ENCODE measurements at places on chromosomes 2 and 18.

DNA sequence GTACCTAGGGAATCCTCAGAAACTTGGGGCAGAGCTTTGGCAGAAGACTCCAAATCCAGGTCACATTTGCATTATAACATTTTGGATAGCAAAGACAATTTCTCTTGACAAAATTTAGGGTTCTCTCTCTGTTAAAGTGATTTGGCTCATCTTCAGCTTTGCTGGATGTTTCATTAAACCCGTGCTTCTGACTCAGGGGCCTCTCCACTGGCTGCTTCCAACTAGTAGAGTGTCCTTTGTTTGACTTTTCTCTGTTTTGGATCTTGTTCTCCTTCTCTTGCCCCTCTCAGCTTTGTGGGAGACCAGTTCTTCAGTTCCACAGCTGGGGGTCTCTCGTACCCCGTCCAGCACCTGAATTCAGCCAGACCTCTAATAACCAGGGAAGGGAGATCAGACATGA, 145.6 kb downstream of the PLCL1 start:
- no peak for DNase-seq

DNA sequence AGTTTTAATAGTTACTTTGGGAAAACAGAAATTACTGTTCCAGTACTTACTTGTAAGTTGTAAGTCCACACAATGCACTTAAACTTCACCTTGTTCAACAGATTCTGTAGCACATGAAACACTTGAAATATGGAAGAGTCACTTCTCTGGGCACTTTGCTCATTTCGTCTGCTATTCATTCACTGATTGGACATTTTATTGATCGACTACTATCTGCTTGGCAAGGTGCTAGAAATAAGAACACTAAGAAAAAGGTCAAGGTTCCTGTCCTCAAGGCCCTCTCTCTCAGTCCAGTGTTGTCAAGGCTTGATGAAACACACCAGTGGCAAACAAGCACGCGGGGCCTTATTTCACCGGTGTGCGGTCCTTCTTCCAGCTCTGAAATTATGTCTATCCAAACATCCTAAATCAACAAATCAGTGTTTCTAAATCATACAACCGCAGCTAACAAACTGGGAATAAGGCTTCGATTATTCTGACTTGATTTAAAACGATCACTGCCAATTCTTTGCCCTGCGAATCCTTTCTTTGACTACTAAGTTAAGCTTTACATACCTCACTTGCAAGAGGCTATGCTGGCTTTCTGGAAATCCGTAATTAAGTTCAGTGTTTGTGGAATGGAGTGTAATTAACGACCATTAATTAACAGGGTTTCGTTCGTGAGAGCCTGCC, 780 bp upstream of the ITGAV start:
- DNase-seq: no peak

DNA sequence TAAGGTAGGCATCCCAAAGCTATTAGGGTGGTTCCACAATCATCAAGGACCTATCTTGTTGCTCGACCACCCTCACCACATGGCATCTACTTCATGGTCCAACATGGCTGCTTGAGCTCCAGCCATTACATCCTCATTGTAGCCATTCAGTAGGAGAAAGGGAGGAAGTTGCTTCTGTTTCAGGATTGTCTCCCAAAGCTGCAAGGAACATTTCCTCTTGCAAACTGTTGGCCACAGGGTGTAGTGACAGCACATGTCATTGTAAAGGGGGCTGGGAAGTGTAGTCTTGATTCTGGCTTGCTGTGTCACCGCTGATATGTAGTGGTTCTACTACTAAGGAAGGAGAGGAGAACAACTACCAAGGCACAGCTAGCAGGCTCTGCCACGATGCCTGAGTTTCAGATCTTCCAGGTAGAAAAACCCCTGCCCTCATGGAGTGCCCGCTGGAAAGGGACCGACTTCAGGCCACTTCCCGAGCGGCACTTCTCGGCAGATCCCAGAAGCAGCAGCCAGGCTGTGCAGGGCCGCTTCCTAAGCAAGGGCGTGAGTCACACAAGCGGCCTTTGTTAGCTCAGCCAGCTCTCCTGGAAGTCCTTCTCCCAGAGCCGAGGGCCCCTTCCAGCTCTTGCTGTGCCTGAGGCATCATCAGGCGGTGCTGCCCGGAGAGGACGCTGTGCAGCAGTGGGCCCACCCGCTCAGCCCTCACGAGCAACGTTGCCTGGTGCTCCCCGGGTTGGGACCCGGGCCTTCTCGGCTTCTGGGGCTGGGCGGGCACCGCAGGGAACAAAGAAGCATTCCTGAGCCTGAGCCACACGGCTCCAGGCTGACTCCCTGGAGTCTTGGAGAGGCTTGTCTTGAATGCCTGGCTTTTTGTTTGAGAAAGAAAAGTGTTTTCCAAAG, 58.2 kb downstream of the HS6ST1 start:
- DNase-seq: no peak

- DNase-seq: no peak
Observed at GRCh38 chr2:17317439-17317976, 200.7 kb downstream of the RAD51AP2 start.

DNA sequence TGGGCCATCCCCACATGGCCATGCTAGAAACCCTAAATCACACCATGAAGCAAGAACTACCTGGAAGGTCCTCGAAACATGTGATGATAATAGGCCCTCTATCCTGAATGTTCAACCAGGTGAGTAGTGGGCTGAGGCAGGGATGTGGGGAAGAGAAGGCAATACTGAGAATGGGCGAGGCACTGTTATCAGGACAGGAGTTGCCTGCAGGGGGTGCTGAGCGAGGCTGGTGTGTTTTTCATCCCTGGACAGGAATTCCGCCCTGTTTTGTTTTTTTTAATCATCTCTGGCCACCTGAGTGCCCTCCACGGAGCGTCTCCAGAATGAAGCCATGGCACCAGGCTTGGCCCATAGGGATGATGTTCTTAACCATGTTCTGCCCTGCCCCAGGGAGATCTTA, 103.0 kb upstream of the SOX11 start:
- DNase-seq: no peak

DNA sequence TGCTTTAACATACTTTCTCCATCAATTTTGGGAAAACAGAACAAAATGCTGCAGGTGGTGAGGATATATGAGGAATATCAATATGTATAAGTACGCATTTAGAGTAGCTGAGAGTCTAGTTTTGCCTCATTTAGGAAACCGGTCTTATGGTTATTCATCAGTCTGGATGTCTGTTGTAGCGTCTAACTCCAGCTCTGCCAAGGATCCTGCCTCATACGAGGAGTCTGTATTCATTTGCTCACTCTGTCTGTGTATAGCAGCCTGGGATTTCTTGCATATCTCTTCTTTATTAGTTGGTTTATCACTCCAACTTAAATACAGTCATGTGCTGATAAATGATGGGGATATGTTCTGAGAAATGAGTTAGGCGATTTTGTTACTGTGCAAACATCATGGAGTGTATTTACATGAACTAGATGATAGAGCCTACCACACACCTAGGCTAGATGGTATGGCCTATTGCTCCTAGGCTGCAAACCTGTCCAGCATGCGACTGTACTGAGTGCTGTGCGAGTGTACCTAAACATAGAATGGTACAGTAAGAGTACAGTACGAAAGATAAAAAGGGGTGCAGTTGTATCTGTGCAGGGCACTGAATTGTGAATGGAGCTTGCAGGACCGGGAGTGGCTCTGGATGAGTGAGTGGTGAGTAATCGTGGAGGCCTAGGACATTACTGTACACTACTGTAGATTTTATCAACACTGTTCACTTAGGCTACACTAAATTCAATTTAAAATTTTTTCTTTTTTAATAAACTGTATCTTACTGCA, 148.1 kb downstream of the ZNF407 start:
- DNase-seq: no peak

GRCh38 chr2:61117534-61117933, 44.5 kb upstream of the C2orf74 start:
- DNase-seq: no peak

GRCh38 chr18:75377258-75377657, 50.2 kb downstream of the SMIM21 start:
- no peak for DNase-seq

- no peak for DNase-seq
Observed at GRCh38 chr2:71849607-71850305, 297.9 kb downstream of the CYP26B1 start.

DNA sequence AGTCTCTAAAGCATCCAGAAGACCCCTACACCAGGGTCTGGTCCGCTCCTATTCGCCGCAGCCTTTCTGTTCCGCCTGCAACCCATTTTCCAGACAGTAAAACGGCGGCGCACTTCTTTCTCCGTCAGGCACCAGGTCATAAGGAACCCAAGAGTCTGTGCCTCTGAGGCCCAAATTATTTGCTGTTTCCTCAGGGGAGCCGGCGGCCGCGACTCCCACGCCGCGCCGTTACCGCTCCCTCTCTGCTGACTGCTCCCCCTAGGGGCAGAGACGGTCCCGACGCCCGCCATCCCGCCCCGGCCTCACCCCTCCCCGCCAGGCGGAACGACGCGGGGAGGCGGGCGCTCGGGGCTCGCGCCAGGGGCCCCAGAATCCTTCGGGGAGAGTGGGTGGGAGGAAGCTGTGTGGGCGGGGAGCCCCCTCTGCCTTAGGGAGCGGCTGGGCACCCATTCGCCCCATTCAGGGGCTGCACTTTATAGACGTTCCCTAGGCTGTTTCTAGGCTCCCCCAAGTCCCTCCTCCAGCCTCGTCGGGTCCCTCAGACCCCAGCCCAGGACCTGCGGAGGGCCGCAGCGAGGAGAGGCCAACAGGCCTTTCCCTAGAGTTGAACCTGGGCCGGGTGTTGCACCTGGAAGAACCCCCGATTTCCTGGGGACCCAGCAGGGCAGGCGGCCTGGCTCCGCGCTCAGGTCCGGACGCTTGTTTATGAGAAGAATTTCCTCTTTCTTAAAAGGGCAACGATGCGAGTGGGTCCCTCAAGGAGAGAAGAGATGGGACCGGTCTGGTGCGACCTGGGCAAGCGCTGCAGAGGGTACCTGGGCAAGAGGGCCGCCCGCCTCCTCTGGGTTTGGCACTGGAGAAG, 3.6 kb upstream of the CTDSP1 start:
- DNase-seq: peak; percentile 82

- DNase-seq: no peak
Observed at GRCh38 chr2:41020358-41020757, 568.5 kb upstream of the SLC8A1 start.

GRCh38 chr2:35294636-35295263, 1060.8 kb upstream of the CRIM1 start:
- DNase-seq: no peak

GRCh38 chr2:127650785-127651380, 4.9 kb downstream of the GPR17 start:
- no peak for DNase-seq

GRCh38 chr2:42135381-42136312, 33.5 kb upstream of the EML4 start:
- no peak for DNase-seq

DNA sequence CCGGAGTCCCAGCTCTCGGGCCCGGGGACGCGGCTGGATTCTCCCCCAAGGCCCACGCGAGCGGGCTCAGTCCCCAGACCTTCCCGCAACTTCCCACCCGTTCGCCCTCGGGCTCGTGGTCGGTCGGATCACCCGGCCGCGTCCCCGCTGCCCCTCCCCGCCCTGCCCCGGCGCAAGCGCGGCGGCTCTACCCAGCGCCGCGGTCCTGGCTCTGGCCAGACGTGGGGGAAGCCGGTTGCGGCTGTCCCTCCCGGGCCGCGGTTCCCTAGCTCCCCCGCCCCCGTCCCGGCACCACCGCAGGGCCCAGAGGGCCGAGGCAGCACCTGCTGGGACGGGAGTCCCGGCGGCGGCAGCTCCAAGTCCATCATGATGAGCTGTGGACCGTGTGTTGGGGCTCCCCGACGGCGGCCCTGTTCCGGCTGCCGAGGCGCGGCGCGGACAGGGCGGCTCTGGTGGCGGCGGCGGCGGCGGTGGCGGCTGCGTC, 276 bp downstream of the NFE2L2 start:
- DNase-seq: no peak

GRCh38 chr2:3223080-3223923, 154.3 kb downstream of the EIPR1 start:
- peak; percentile 89 for DNase-seq

DNA sequence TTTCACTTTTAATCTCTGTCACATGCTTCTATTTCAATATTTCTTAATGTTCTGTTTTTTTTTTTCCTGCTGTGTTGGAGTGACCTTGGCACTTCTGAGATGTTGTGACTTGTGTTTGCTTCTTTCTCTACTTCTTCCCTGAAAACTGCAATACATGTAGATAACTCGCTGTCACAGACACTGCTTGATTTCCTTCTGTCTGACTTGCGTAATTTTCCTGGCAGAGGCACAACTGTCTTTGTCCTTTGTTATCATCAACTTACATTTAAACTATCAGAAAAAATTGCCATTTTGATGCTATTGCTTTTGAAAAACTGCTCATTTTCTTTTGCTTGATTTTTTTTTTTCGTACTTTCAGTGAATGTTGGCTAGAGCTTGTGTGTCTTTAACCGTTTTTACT, 69.0 kb downstream of the BABAM2 start:
- no peak for DNase-seq

DNA sequence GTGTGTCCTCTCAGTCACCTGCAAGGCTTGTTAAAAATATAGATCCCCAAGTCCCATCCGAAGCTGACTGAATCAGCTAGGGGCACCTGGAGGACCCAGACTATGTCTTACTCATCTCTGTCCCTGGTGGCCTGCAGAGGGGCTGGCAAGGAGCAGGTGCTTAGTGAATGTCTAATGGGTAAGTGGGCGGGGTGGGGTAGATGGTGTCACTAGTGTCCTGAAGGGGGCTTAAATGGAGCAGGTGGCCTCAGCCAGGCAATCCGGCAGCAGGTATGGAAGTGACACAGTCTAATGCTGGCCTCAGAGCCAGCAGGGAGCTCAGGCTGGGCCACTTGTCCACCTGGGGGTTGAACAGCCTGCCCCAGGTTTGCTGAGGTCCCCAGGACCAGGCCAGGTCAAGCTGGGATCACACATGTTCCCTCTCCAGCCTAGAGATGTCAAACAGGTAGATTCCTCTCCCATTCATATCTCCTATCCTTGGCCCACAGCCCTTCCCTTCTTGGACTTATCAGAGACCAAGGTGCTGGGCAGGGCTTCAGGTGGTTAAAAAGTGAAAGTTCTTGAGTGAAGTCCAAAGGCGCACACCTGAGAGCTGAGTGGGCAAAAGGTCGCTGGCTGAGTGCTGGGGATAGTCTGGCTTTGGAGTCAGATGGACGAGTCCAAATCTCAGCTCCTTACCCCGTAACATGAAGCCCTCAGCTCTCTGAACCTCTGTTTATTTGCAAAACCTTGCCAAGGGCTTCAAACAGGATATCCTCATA, 1.7 kb downstream of the STEAP3 start:
- DNase-seq: no peak

DNA sequence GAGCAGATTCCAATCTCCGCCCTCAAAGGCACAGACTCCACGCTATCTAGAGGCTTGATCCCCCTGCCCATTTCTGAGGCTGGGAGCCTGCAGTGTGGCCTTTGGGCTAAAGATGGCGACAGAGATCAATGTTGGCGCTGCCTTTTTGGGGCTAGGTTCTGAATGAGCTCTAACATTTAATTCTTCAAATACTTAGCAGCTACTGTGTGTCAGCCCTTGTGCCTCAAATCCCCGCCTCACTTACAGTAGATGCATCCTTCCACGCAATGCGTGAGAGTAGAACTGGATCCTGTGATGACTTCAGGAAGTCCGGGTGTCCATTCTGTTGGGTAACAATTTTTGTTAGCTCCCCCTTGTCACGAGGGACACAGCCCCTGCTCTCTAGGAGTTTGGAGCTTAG, 12.4 kb downstream of the IL1F10 start:
- DNase-seq: peak; percentile 51
